ENCODE measurements at places on chromosomes 1 and 21. TPM values are rescaled to one million over a fixed set of nuclear protein-coding genes. Genes with fewer than 3 reads are reported as not detected.

- no peak for DNase-seq
Measured at GRCh38 chr1:216532251-216532798, 109.1 kb upstream of the USH2A start.

Gene NUDT4B
- 29.9 TPM for total RNA-seq

Gene NECTIN4
- 6.8 TPM for total RNA-seq

DNA sequence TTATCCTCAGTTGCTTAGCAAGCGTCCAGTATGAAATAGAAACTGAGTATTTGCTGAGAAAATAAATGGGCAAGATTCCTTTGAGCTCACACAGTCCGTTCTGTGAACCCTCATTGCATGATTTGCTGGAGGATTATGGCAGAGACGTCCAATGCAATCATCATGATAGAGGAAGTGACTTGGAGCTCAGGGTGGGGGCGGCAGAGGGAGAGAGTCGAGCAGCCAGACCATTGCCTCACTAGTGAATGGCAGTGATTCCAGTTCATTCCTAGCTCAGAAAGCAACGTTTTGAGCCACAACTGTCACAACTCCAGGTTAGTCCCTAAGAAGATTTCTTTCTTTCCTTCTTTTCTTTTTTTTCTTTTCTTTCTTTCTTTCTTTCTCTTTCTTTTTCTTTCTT lies 27.5 kb upstream of the COL9A2 start:
- no peak for DNase-seq

DNA sequence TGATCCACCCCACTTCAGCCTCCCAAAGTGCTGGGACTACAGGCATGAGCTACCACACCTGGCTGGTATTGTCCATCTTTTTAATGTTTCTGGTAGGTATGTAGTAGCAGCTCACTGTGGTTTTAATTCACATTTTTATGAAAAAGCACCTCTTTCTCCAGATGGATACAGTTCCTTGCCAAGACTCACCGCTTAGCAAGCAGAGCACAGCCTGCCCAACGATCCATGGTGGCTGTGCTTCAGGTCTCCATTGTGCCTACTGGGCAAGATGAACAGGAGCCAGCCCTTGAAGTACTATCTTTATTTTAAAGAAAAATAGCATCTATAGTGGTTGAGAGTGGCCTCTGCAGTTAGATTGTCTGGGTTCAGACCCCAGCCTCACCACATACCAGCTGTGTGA lies 37.6 kb upstream of the GRHL3 start:
- no peak for DNase-seq

- no peak for DNase-seq
Measured at GRCh38 chr21:46205766-46206162, 21.5 kb upstream of the SPATC1L start.

DNA sequence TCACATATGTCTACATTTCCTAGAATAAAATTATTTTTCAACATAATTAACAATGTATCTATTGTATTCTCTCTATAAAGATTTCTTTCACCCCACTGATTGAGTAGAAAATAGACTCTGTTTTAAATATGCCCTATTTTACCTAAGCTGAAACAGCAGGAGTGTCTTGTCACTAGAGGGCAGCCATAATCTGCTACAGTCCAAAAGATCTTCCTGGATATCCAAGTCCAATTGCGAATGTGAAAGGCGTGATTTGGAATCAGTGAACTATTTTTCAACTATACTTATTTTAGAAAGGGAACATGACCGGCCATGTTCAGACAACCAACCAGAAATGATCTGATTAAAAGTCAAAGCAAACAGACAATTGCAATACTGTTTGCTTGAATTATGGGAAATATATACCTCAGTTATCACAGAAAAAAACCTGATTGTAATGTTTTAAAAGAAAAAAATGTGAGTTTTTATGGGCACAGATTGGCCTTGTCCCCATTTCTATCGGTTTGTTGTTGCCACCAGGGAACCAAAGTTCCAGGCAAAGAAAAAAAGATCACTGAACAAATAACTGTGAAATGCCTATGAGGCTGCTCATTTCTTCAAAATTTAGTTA lies 1211.0 kb upstream of the ADGRL4 start:
- DNase-seq: peak; percentile 73

GRCh38 chr1:219806642-219807041 lies 121.7 kb downstream of the SLC30A10 start:
- peak; percentile 44 for DNase-seq

Gene AKNAD1
- 0.07 TPM for total RNA-seq

GRCh38 chr1:63640633-63641567 lies 47.7 kb downstream of the PGM1 start:
- no peak for DNase-seq

DNA sequence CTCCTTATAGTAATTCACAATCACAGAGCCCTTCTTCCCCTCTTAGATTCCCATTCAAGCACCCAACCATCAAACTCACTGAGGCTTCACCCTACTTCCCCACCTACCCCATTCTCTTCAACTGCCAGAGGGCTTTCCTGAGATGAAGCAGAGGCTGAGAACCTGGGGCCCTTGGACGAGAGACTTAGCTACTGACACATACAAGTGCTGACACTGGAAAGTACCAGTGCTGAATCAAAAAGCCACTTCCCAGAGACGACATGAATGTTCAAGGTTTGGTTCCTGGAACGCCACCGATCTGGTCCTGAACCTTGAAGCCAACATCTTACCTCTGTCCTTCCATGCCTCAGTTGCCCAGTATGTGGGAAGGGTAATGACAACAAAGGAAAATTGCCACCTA lies 16.6 kb upstream of the RAP1A start:
- no peak for DNase-seq

Gene OR2AK2
- not detected for total RNA-seq

DNA sequence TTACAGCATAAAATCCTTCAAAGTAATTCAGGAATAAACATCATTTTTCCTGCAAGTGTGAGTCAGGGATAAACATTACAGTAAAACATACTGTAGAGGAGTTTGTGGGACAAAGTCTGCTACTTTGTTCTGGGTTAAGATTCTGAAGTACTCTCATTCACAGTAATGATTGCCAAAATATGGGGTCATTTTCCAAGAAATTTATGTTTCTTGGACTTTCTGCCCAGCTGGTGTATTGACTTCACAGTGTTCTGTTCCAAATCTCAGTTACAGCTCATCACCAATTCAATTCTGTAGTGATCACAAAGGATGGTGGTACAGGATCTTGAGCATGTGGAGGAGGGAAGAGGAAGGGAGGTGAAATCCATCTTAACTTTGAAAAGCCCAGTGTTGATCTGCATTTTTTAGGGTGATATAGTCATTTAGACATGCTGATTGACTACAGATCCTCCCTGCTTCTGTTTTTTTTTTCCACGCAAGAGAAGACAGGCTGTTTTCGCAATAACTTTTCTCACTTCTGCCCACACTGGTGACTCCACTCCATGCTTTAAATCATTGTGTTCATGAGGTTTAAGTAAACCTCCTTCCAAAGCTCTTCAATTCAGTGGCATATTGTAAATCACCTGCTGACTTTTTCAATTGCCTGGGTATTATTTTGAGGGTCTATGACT lies 60.4 kb upstream of the C1orf53 start:
- DNase-seq: no peak

DNA sequence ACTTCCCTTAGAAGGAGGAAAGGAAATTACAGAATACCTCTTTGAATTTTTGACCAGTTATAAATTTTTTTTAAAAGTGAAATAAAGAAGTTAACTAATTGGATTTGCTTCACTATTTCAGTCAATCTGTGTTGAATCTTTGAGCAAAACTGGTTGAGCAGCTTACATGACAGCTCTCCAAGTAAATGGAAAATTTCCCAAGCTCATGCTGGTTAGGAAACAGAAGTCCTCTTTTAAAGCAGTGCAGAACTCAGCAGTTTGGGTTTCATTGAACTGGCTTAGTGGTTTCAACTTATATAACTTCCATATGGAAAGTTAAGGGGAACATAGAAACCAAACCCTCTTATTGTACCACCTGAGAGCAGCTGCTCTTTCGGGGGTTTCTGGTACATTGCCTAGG lies 250.5 kb downstream of the PDE4B start:
- no peak for DNase-seq

- DNase-seq: no peak
Measured at GRCh38 chr1:94947437-94947836, 20.5 kb upstream of the CNN3 start.

- no peak for DNase-seq
Measured at GRCh38 chr1:21914880-21915640, 22.1 kb downstream of the HSPG2 start.

DNA sequence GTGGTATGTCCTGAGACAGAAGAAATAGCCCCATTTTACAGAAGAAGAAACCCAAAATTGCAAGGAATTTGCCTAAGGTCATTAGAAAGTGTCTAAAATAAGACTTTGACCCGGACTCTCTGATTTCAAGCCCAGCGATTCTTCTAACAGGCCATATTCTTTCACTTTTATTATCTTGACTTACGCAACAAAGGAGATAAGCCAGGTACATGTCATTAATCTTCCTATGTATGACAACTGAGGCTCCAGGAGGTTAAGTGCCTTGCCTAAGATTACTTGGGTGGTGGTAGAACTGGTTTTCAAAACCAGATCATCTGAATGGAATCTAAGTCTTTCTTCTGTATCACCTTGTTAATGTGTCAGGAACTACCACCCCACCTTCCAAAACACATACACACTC lies 124.3 kb downstream of the PBX1 start:
- peak; percentile 91 for DNase-seq

GRCh38 chr1:233368106-233368788 lies 40.7 kb downstream of the MAP3K21 start:
- peak; percentile 26 for DNase-seq

DNA sequence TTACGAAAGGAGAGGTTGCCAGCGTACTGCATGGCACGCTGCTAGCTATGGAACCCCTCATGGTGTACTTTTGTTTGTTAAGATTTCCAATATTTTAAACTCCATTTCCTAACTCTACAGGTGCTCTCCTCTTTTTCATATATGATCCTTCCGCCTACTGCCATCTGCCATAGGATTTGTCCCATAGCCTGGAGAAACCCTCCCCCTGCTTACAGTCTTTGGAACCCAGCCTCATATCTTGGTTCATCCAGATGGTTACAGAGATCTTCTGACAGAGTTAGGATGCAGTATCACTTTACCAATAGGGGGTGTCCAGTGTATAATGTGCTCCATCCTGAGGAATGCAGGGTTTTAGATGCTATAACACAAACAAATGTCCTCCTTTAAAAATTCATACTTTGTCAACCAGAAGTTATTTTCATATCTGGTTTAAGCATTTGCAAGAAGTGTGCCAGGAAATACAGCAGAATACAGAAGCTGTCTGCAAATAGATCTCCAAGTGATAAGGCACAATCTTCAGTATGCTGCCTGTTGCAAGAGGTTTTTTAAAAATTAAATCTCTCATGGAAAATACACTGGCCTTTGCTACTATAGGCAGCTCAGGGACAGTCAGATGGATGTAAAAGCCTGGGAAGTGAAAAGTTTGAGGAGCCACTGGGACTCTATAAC lies 377.8 kb downstream of the KCNH1 start:
- DNase-seq: no peak

- DNase-seq: no peak
Measured at GRCh38 chr1:52636721-52637695, 4.0 kb downstream of the SHISAL2A start.

GRCh38 chr1:7207875-7208646 lies 422.8 kb downstream of the CAMTA1 start:
- DNase-seq: peak; percentile 84

DNA sequence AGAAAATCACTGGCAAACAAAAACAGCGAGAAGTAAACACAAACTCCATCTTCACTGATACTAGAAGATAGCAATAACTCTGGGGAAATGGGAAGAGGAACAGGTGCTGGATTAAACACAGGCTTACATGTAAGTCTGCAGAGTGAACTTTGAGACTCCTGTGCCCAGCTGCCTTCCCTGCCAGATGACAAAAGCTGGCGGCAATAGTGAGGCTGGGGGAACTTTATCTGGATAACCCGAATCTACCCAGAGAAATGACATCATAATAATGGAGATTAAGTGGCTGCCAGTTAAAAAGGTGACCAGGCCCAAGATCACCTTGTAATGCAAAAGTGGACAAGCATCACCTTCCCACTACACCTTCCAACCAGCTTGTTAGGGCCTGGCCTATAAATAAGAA lies 184.5 kb downstream of the CHRM3 start:
- no peak for DNase-seq

- no peak for DNase-seq
Measured at GRCh38 chr1:160208557-160209320, 3.6 kb downstream of the PEA15 start.

GRCh38 chr1:159921700-159922504 lies 3.4 kb downstream of the TAGLN2 start:
- no peak for DNase-seq

GRCh38 chr1:201949491-201949890 lies 3.1 kb upstream of the LMOD1 start:
- no peak for DNase-seq

DNA sequence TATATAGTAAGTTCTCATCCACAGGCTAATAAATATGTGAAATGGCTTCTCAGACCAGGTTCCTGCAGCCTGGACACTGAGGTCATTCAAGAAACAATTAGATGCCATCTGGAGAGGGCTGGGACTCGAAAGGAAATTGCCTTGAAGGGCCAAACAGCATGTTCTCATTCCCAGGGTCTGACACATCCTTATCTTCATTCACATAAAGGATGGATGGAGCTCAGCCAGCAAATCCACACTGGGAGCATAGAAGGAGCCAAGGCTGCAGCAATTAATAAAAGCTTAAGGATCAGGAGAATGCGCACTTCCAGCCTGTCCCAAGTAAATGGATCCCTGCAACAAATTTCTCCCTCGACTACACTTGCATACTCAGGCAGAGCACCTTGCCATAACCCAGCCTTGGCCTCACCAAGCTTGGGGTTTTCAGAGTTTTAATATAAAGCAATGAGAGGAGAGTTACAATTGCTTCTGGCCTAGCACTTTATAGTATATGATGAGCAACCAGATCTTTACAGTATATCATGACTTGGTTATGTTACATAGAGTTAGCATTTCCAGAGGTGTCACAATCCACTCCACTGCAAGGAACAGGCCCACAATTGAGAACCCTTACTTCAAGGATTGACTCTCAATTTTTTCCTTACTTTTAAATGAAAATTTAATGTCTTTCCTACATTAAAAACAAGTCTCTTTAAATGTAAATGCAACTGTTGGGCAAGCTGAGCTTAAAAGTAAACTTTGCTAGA lies 55.9 kb downstream of the BCAR3 start:
- DNase-seq: peak; percentile 60

GRCh38 chr21:16307256-16307655 lies 577.5 kb downstream of the USP25 start:
- DNase-seq: no peak

Gene USH2A
- not detected for total RNA-seq

DNA sequence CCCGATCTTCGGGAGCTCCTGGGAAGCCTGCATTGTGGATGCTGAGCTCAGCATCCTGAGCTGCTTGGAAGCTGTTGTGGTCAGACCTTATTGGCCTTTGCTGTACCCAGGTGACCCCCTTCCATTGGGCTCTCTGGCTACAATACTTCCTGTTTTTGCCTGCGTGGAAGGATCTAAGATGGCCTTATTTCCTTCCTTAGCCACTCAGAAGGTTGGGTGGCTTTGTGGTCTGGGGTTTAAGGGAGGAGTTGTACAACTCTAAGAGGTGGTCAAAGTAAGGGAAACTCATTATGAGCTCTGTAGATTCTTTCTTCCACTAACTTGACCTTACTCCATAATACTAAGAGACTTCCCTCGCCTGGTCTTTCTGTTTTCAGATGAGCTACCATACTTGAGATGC lies 17.7 kb downstream of the PFKFB2 start:
- no peak for DNase-seq

Measured in PC-3 (cell line).